Stimulated activated naive CD8-positive, alpha-beta T cell treated with anti-CD3 and anti-CD28 coated beads, Interleukin-15, amount 100 ng/mL, for 72 hours (primary cell): ENCODE measurements at places on chromosomes 2 and 18.
A peak's percentile ranks its signal among the peaks of the same experiment; 100 is the strongest.

DNA sequence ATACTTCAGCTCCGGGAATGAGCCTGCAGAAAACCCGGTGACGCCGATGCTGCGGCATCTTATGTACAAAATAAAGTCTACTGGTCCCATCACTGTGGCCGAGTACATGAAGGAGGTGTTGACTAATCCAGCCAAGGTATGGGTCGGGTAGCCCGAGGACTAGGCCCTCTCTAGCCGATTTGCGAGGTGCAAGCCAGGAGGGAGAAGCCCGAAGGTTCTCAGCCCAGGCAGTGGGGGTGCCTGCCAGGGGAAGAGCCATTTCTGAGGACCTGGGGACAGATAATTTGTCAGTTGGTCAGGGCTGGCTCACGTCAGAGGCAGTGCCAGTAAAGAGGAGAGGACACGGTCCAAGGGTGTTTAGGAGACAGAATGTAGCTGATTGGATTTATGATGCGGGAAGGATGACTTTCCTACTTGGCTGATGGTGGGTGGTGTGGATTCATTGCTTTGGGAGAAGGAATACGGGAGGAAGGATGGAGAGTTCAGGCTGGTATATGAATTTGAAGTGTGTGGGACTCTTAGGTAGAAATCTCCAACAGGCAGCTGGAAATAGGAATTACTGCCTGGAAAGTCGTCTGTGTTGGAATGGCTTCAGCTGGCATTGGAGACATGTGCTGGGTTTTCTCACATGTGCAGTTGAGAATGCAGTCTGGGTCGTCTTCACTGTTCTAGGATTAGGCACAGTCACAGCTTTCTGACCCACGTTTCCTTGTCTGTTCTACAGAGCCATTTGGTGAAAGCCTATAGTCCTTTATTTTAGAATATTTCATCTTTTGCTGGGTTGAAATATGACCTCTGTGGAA is 874 bp downstream of the NDUFAF7 start:
- no peak for DNase-seq

DNA sequence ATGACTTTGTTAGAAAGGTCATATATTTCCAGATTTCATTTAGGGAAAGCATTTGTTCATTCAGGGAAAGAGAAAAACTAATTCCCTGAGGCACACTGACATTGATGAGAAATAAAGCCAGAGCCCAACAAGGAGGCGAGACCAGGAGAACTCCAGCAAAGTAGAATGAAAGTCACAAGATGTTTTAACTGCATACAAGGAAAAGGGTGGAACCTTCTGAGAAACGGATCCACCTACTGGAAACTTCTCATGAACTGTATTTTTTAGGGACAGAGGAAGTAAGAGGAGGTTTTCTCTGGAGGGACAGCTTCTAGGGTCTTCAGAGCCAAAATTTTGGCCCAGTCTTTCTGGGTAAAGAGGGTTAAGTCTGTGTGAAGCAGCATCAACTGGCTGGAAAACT is 548.2 kb upstream of the PIK3C3 start:
- no peak for DNase-seq

DNA sequence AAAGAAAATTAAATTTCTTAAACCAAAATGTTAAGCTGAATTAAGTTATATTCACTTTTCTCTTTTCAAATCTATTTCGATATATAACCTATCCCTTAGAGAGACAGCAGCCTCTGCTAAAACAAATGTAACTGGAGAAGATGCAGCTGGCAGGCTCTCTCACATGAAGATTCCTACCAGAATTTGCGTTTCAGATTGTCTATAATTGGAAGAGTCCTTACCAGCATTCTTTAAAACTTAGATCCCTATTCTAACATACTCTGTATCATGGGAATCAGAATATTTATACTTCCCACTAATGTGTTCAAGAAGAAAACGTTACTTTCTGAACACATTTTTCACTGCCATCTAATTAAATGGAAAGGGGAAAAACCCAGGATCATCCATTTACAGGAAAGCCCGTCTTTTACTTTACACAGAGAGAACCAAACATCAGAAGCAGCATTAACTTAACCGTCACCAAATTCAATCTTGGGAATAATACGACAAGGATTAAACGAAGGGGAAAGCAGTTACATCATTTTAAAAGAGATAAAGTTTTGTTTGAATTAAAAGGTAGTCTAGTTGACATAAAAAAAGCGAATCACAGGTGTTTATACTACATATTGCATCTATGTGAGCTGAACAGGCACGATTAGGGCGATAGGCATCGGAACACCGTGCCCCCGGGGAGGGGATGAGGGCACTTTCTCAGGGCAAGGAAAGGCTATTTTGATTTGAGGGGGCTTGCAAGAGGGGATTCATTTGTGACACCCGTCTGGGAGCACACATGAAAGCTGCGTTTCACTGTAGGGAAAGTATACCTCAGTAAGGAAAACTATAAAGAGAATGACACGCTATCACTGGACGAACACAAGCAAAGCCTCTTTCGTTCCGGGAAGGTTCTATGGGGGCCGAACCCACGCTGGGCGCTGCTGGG is 1.3 kb downstream of the PTPN2 start:
- DNase-seq, result no peak

GRCh38 chr2:237633061-237633561 is 5.7 kb downstream of the LRRFIP1 start:
- no peak for DNase-seq

DNA sequence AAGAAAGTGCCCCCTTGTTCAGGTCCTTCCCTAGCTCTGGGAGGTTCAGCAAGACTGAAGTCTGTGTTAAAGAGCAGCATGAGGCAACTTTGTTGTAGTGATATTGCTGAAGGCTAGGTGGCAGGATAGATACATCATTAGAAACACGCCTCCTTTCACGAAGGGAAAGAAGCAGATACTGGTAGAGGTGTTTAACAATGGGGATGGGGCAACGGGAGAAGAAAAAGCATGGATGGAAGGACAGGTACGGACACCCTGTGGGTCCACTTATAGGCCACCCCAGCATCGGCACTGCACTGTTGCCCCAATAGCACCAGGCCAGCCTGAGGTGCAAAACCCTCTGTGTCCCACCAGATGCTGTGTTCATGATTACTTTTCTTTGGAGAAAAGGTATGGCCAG is 3.5 kb upstream of the IGFBP5 start:
- DNase-seq, result no peak

GRCh38 chr2:54486766-54487165 is 30.6 kb downstream of the SPTBN1 start:
- DNase-seq, result no peak

GRCh38 chr2:40226637-40227036 is 225.3 kb downstream of the SLC8A1 start:
- no peak for DNase-seq

DNA sequence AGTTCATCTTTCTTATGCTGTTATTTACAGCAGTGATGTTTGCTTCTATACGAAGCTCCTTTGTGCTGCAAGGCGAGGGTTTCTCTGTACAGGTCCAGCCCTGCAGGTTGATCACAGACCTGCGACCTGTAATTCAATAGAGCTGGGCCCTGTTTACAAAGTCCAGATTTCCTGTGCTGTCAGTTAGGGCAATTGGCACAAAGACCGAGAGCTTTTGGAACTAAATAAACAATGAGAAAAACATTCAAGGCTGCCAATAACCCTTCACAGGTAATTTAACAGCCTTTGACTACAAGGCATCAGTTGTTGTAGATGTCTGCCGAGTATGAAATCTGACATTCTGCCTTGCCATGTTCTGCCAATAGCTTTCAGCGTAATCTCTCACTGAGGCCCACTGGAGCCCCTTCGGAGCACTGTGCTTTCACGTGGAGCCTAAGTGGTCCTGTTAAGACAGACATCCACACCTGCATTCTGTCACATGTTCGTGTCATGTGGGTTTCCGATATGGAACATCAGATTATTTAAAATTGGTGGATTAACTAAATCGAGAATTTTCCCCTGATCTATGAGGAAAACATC is 232.5 kb downstream of the PTGR3 start:
- DNase-seq, result no peak

DNA sequence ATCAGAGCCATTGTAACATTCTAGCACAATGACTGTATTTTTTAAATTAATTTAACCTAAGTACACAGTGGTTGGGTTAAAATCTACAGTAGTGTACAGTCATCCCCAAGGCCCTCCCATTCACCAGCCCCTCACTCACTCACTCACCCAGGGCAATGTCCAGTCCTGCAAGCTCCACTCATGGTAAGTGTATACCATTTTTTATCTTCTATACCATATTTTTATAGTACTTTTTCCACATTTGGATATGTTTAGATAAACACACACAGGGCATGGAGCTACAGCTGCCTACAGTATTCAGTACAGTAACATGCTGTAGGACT is 72.1 kb downstream of the COPS8 start:
- no peak for DNase-seq

DNA sequence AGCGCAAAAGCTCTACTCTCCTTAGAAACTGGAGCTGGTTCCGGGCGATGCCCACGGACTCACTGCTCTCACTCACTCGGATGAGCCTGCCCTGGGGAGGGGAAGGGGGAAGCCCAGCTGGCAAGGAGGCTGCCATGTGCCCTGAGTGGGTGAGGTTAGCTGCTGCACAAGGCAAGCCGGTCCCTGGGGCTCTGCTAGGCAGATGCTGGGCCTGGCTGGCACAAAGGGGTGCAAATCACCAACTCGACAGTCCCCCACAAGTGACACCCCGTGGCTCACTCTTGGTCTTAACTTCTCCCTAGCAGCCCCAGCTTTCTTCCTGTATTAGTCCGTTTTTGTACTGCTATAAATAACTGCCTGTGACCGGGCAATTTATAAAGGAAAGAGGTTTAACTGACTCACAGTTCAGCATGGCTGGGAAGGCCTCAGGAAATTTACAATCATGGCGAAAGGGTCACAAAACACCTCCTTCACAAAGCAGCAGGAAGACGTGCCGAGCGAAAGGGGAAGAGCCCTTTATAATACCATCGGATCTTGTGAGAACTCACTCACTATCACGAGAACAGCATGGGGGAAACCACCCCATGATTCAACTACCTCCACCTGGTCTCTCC is 33.2 kb downstream of the ADCY3 start:
- no peak for DNase-seq

DNA sequence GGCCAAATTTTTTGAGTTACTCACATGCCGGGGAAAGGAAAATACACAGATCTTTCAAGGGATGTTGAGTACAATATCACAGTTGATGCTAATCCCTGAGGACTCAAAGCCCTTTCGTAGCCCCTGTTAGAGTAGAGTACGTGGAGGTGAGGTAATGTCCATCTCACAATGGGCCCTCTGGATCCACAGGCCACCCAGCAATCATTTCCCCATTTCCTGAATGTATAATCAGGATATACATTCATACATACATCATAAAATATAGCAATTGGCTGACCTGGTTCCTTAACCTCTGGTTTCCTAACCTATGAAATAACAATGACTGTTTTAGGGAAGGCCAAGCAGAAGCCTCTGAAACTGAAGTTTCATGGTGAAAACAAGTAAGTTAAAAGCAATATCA is 10.2 kb upstream of the SP100 start:
- no peak for DNase-seq

GRCh38 chr2:8576525-8577167 is 105.2 kb upstream of the ID2 start:
- peak; percentile 53 for DNase-seq

DNA sequence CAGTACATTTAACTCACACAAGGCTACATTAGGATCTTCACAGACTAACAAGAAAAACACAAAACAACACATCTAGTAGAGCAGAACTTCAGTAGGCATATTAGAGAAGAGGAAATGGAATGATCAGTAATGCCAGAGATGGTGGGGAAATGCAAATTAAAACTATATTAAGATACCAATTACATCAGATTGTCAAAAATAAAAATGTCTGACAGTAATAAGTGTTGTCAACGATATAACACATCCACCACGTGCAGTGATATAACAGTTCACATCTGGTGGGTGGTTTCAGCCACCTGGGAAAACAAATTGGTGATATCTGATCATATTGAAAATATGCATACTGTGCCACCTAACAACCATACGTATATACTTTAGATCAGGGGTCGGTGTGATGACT is 59.9 kb downstream of the GALNT1 start:
- no peak for DNase-seq

GRCh38 chr2:127106457-127106990 is 430 bp downstream of the BIN1 start:
- DNase-seq, result peak; percentile 40

DNA sequence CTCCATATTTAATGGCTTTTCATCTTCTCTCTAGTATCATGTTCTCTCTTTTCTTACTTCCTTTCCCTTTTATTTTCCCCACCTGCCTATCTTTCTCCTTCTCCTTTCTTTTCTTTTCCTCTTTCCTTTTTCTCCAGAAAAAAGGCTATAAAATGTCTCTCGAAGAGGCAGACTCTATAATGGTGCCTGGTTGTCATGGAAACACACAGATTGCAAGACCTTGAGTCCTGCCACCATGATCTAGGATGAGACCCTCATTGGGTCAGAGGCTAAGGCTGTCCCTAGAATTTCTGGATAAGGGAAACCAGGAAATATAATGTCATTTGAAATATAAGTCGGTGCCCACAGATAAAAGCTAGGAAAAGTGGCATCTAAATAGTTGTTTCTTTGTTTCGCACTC is 36.5 kb upstream of the LHCGR start:
- no peak for DNase-seq

DNA sequence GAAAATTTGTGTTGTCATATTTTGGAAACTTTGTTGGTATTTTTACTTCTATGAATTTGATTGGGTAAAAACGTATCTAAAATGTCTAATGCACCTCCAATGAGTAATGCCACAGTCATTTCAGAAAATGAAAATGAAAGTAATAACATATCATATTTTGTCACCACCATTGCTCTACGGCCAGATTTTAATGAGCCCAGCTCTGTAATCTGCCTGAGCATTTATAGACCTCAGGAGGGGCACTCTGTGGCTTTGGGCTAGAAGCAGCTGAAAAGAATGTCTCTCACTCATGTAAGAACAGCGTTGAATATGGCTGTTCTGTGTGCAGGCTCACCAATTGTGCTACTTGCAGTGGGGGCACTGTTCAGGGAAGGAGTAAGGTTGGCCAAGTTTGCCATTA is 32.7 kb upstream of the ABCA12 start:
- no peak for DNase-seq

GRCh38 chr18:62102221-62102620 is 84.6 kb downstream of the PIGN start:
- no peak for DNase-seq

- no peak for DNase-seq
Observed at GRCh38 chr2:130767408-130767775, 12.1 kb downstream of the AMER3 start.

DNA sequence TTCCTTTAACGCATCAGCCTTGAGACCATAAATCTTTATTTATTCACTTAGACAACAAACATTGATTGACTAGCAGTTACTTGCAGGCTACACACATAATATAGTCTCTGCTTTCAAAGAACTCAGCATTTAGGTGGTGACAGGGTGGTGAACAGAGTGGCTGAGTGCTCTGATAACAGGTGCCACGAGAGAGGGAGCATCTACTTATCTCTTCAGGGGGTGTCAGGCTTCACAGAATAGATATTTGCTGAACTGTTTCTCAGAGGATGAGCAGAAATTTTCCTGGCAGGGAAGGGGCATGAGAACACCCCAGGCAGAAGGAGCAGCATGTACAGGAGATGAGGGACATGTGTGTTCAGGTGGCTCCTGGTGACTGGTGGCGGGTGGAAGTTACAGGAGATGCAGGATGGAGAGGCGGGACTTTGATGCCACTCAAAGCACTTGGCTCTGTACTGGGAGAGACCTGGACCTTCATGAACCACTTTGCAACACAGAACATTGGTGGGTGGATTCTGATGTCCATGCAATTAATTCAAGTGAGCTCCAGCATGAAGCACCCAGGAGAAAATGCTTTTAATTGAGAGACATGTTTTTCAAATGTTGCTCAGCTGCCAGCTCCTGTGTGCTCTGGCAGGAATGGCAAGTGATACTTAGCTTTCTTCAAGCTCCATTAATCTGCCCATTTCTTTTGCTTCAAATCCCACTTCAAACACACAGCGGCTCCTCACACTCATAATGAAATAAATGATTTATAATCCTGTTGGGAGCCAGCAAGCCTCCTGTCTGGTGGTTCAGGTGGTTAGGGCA is 248.9 kb downstream of the MYCN start:
- no peak for DNase-seq
